EH (cell line): ENCODE measurements at places on chromosomes 12 and 14.

DNA sequence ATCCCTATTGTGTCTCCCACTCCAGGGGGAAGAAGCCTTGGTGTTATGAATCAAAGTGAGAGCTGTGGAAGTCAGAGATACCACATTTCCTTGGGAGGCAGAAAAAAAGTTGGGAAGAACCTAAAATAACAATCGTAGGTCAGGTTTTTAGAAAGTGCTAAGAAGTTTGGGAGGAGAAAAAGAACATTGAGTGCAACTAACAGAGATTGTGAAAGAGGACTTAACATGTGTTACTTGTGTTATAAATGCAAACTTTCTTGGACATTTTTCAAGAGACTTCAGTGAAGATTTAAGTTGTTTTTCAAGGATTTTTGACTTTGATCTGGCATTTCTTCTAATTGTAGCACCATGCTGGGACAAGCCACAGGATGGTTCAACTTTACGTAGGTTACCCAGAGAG is 7.8 kb upstream of the ERP27 start:
- no peak for DNase-seq

GRCh38 chr12:2222691-2223090 is 169.9 kb downstream of the CACNA1C start:
- no peak for DNase-seq

- DNase-seq, result peak; percentile 99
Observed at GRCh38 chr14:89912667-89913211, 41.8 kb downstream of the EFCAB11 start.

DNA sequence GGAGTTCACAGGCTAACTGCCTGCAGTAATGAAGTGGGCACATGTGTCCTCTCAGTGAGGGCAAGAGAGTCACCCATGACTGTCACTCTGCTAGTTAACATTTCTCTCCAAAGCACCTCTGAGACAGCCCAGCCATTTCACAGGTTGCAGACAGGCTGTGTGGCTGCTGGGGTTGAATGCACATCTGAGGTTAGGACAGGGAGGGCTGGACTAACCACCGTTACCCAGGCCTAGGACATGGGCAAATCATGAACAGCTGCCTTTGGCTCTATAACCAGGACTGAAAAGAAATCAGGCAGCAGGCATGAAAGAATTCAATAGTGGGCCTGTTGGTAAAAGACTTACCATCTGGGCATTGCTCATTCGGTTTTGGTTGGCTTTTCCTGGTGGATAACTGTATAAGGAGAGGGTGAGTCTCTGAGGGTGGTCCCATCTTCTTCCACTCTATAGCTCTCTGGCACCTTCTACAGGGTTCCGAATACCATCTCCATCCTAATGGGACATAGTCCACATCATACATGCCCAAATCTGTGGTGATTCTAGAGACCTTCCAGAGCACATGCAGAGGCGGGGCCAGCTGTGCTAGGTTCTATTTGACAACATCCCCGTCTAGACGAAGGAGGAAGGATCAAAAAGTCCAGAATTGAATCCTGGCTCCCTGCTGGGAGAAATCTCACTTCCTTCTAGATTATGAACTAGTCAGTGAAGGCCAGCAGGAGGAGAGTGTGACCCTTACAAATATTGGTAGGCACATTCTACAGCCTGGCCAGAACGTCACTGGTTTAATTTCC is 10.8 kb downstream of the CRACR2A start:
- no peak for DNase-seq

GRCh38 chr12:1716215-1716862 is 25.5 kb downstream of the ADIPOR2 start:
- no peak for DNase-seq

DNA sequence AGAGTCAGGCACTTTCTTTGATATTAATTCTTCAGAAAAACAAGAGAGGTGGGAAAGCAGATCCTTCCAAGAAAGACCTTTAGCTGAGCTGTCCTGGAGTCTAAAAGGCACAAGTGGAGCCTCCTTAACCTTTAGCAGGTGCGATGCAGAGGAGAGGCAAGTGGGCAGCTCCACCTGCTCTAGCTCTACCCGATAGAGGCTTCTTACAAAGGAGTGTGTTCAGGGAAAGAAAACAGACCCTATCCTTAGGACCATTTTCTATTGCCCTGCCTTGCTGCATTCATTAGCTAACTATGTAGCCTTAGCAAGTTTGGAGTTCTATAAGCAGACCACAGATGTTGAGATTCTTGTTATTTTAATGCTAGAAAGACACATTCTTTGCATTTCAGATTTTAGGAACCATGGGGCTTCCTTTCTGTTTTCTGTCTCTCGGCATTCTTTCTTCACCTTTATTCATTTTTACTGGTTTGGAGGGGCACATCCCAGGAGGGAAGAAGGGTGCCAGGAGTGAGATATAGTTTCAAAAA is 214.5 kb downstream of the EGLN3 start:
- DNase-seq, result no peak

- peak; percentile 21 for DNase-seq
Observed at GRCh38 chr14:95222870-95223398, 65.6 kb upstream of the DICER1 start.

DNA sequence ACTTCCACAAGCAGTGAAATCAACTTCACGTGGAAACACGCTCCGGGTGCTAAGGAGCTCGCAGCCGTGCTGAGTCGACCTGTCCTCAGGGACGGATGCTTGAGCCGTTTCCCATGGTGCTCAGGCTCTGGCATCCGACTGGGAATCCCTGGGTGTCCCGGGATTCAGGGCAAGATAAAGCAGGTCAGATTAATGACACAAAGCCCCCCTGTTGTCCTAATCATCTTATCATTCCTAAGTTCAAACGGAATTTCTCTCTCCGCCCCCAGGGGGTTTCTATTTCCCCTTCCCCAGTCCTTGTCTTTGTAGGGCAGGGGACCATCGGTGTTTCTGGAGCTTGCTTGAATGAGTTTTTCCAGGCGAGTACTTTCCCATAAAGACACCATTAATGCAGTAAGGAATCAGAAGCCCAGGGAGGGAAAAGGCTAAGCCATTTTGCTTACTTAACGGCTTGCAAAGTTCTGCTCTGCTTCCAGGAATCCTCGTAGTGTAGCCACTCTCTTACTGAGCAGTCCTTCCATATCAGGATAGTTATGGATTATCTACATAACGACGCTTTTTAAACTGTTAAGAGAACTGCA is 116.5 kb downstream of the TMEM132C start:
- no peak for DNase-seq

DNA sequence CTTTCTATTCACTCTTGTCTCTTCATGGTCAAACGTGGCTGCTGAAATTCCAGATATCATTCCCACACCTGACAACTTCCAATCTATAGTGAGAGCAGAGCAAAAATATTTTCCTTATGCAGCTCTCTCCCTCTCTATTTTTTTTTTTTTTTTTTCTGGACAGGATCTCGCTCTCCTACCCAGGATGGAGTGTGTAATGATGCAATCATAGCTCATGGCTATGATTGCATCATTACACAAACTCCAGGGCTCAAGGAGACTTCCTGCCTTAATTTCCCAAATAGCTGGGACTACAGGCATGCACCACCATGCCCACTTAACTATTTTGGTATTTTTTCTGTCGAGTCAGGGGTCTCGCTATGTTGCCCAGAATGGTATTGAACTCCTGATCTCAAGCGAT is 1398.9 kb downstream of the AACS start:
- no peak for DNase-seq

DNA sequence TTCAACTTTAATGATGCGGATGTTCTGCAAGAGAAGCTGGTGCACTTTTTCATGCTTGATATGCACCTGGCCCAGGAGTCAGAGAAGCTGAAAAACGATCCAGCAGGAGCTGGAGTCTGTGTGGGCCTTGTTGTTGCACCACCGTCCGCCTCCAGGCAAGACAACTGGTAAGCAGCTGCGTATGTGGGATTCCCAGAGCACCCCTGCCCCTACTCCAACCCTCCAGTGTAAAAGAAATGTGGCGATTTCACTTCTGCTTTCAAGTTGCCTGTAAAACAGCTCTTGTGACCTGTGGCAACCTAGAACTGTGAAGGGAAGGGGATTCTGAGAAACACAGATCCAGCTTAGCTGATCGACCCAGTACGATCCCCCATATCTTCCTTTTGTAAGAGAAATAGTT is 154.1 kb upstream of the PELI2 start:
- no peak for DNase-seq

DNA sequence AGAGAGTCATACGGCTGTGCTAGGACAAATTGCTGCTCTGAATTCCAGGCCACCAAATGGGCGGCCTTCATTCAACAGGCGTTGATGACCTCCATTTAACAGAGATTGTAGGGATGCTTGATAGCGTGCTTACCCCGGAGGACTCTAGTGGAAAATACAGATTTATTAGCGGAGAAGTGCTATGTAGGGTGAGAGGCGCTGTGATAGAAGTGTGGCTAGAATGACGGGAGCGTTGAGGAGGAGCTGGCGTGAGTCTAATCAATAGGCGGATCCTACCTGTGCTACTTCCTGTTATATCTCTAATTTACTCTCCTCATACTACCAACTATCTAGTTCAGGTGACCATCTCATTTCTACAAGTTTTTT is 668 bp downstream of the MRPS35 start:
- DNase-seq, result no peak

DNA sequence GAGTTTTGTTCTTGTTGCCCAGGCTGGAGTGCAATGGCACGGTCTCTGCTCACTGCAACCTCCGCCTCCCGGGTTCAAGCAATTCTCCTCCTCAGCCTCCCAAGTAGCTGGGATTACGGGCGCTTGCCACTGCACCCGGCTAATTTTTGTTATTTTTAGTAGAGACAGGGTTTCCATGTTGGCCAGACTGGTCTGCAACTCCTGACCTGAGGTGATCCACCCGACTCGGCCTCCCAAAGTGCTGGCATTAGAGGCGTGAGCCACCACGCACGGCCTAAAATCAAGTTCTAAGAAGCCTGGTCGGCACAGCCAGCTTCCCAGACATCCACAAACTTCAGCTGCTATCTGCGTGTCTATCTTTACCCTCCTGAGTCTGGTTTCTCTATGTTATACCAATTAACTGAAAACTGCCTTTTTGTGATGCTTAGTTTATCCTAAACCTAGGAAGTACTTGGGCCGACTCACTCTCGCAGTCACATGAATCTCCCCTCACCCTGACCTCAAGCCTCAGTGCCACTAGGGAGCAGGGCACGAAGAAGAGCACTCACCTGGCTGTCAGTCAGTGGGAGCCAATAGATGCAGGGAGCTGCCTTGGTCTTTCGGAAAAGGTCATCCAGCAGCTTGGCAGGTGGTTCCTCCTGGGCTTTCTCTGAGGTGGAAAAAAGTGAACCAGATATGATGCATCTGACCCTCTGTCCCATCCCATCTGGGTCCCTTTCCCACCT is 3.4 kb upstream of the CDH24 start:
- no peak for DNase-seq

DNA sequence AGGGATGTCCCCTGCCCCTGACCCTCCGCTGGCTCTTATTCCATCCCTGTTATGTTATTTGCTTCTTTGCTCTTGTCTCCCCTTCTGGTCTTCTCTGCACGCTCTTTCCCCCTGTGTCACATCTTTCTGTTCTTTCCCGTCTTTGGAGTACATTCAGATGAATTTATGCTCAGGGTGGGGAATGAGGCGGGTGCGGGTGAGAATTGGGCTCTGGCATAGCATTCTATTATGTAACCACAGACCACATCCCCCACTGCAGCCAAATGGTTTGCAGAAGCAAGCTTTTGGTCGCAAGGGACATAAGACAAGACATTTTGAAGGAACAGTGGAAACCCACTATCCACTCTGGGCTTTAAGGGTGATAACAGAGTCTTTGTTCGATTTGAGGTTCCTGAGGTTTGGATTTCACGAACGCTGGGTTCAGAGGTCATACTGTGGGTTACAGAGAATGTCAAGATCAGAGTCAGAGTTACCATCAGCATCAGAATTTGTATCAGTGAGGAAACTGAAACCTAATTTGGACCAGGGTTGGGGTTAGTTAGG is 3.8 kb downstream of the ENDOU start:
- no peak for DNase-seq

DNA sequence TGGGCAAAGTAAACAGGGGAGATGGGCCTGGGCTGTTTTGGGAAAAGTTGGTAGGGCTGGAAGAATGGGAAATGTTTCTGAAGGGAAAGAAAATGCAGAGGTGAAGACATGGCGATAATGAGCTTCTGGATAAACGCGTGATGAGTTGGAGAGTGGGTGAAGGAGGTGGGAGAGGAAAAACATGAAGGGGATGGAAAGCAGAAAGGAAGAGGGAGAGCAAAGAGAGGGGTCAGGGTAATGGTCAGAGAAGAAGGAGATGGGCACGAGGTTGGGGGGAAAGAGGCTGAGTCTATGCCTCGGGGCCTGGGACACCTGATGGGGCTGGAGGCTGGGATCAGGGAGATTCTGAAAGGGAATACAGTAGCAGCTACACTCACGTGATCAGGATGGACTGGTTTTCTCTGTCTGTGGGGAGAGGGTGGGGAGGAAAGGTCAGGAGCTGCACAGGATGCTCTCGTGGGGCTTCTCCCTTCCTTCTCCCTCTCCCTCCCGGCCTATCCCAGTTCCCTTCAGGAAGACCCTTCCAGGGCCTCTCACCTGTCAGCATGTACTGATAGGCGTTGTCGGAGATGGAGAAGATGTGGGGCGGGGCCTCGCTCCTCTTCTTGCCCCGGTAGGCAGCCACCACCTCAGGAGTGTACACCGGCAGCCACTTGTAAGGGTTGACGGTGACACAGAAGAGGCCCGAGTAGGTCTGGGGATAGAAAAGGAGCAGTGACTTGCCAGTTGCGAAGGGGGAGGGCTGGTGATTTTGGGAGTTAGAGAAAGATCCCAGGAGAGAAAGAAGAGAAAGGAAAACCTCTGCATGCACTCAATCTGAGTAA is 3.1 kb downstream of the MYH7 start:
- no peak for DNase-seq

- no peak for DNase-seq
Observed at GRCh38 chr12:14997998-14998397, 25.2 kb downstream of the PDE6H start.

DNA sequence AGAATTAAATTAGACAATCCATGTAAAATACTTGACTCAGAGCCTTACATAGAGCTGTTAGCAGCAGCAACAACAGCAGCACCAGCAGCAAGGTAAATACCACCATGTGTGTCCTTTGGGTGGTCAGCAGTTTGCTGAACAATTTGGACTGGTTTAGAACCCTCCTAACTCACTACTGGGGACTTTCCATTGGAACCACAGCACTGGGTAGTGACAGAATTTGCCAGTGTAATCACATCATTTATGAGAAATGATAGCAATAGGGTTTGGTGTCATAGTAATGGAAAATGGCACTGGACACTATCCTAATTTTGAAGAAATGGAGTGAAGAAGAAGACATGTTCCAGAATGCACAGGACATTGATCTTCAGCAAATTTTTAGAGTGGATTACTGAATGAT is 392.8 kb downstream of the RAD51B start:
- DNase-seq, result no peak
